ENCODE measurements at places on chromosomes 3 and 15.

DNA sequence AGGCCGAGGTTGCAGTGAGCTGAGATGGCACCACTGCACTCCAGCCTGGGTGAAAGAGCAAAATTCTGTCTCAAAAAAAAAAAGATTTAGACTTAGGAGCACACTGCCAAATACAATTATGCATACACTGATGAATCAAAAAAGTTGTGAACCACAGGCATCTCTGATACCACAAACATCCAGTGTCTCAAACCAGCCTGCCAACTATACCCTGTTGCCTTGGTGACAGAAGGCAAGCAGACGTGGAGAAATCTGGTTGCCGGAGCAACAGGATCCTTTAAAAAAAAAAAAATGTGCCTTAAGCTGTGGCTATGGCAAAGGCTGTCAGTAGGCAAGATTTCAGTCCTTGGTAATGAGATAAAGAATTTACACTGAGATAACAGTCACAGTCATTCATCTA is 202.3 kb downstream of the NEK10 start:
- DNase-seq, result peak; percentile 50

GRCh38 chr3:152300029-152300731 is 31.5 kb downstream of the MBNL1 start:
- DNase-seq, result no peak

DNA sequence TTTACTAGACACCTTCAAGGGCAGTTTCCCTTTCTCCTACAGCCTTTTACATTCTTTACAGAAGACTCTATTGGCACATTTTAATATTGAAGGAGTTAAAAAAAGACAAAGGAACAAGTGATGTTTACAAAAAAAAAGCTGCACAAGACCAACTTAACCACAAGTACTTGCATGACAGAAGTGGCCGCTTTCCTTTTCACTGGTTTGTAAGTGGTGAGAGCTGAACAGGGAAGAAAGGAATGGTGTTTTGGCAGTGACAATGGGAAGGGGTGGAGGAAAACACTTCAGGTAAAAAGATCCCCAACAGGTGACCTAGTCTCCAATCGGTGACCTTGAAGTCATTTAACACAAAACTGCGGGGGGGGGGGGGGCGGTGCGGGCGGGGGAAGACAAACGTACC is 1.1 kb downstream of the WDR72 start:
- no peak for DNase-seq

- DNase-seq, result no peak
Observed at GRCh38 chr3:48077815-48078214, 61.6 kb upstream of the MAP4 start.

GRCh38 chr3:52531860-52532516 is 1.7 kb downstream of the NT5DC2 start:
- DNase-seq, result no peak
